ENCODE measurements at places on chromosomes 6 and 20.

- no peak for DNase-seq
Observed at GRCh38 chr20:61753987-61754956, 311.4 kb downstream of the TAF4 start.

GRCh38 chr20:1369970-1370369 lies 22.9 kb downstream of the FKBP1A start:
- DNase-seq = no peak

GRCh38 chr20:45402946-45403345 lies 5.1 kb upstream of the DBNDD2 start:
- DNase-seq = no peak

DNA sequence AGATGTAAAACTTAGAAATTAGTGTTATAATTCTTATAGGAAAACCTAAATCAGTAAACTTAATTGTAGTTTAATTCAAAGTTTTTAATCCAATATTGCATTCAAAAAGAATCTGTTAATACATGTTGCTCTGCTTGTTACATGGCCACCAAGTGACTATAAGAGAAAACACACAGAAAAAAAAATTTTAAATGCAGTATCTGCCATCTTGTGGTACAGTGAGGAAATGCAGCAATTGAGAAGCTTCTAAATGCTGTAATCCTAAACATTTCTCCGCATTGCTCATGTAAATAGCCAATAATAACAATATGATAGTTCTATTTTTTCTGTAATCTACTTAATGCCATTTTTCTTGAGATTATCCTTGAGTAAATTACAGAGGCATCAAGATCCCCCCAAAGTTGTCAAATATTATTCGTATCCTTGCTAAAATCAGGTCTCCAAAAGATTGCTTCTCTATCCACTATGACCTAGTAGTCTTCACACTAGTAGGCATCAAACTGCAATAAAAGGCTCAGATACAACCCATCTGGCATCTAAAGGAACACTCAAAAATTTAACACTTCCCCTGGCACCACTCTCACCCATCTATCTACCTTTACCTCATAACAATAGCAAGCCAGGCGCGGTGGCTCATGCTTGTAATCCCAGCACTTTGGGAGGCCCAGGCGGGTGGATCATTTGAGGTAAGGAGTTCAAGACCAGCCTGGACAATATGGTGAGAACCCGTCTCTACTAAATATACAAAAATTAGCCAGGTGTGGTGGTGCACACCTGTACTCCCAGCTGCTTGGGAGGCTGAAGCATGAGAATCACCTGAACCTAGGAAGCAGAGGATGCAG lies 34.6 kb downstream of the HDAC2 start:
- peak; percentile 54 for DNase-seq

DNA sequence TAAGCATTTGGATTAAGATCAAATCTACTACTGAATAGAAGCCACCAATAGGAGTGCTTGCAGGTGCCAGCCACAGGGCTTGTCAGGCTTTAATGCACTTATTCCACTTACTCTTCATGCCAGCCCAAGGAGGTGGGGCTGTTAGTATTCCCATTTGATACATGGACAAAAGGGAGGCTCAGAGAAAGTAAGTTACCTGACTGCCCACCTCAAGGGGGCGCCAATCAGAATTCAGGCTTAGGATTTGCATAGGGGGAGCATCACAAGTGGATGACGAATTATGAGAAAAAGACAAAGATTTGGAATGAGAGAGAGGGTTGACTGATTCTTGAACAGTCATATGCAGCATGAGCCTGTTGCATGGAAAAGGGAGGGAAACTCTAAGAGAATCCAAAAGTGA lies 188.4 kb upstream of the TSHZ2 start:
- peak; percentile 22 for DNase-seq

GRCh38 chr6:12324748-12325147 lies 34.6 kb downstream of the EDN1 start:
- DNase-seq = no peak

DNA sequence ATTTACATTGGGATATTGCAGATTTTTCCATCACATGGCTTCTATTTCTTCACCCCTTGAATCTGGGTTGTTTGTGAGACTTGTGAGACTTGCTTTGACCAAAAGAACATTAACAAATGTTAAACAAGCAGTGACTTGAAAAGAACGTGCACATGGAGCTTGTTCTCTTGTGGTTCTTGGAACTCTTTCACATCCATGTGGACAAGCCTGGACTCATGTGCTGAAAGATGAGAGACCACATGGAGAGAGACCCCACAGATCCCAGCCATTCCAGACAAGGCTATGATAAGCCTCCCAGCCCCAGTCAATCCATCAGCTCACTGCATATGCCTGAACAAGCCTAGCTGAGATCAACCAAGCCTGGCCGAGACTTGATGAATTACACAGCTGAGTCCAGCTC lies 1365.7 kb upstream of the GJE1 start:
- no peak for DNase-seq

DNA sequence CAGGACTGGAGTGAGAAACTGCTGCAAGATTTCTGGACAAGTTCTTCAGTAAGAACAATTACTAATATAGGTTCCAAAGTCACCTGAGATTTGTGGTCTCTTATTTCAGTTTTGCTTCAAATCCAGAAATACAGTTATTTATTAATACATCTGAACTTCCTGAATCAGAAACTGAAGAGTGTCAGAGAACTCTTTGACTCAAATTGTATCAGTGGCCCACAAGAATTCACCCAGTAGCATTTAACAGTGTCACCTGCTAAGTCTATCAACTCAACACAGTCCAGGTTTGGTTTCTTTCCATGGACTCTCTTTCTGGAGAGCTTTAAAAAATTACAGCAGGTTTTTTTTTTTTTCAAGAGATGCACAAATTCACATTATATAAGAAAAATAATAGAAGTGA lies 18.8 kb upstream of the NHSL1 start:
- no peak for DNase-seq

DNA sequence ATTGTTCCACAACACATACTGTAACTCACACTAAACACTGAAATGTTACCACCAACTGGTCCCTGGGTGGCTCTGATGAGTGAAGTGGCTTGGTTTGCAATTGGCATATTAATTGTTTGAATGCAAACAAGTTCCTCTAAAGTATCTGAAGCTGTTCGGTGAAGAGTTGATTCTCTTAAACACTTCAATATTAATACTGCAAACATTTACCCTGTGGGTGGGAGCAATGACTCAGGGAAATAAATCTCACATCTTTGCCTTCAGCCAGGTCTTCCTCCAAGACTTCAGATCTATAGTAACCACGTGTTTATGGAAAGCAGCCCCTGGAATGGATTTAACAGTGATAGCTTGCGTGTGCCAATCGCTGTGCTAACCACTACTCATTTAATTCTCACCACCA lies 176.0 kb downstream of the MAFB start:
- DNase-seq = no peak

DNA sequence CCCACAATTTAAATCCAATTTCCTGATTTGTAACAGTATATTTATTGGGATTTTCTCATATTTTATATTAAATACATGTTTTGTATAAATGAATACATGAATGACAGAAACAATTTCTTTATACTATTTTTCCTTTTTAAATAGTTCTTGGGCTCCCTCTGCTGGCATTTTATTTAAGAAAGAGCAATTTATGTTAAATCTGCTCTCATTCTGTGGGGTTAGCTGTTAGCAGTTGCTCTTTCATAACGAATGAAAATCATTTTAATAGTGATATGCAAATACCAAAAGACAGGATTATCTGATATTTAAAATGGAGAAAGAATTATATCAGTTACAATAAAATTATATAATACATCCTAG lies 118.3 kb downstream of the RALGAPA2 start:
- DNase-seq = no peak

- DNase-seq = no peak
Observed at GRCh38 chr20:24529369-24529719, 59.9 kb downstream of the SYNDIG1 start.

DNA sequence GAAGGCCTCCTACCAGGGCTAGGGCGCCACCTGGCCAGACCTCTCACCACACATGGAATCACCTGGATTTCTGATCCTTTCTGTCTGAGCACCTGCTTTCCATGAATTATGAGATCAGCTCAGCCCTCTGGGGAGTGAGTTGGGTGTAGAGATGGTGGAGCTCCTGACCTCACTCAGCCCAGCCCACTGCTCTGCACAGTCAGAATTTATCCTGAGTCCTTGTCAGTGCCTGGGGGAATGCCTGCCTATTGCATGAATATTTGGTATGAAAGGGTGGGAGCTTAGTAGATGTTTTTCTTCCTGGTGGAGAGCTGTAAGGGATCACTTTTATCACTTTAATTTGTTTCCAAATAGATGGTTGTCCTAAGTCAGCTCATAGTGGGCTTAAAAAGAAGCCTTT lies 47.5 kb downstream of the DTD1 start:
- DNase-seq = no peak

DNA sequence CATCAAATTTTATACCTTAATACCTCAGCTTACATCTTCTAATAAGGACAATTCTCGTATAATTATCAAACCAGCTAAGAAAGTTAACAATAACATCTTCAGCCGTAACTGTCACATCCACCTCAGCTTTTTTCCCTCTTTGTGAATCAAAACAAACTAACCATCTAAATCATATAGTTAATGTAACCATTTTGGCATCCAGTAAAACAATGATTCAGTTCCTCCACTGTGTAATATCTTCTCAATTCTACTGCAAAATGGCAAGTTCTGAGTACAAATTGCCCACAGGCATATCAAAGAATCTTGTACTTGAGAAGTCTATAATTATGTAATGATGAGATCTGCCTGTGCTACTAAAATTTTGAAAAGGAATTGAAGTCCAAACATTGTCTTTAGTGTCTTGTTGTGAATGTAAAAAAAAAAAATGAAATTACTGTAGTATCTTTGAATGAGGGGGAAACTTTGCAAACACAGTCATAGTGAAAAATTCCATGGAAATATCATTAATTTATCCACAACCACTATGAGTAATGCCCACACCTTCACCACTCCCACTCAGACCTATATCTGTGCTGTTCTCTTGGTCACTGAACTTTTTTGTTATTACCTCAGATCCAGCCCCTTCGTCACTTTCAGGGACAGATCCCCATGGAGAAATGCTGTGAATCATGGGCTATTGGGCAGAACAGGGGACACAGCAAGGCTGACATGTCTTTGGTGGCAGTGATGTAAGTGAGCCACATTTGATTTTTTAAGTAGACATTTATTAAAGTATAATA lies 178.6 kb upstream of the RAB32 start:
- DNase-seq = no peak

- peak; percentile 46 for DNase-seq
Observed at GRCh38 chr6:104955927-104956730, 778 bp upstream of the LIN28B start.

- DNase-seq = no peak
Observed at GRCh38 chr6:43308101-43308989, at the start of gene CRIP3. CRIP3 (minus strand) TSS chr6:43308826; CDS start chr6:43308792, 34 bp downstream.

DNA sequence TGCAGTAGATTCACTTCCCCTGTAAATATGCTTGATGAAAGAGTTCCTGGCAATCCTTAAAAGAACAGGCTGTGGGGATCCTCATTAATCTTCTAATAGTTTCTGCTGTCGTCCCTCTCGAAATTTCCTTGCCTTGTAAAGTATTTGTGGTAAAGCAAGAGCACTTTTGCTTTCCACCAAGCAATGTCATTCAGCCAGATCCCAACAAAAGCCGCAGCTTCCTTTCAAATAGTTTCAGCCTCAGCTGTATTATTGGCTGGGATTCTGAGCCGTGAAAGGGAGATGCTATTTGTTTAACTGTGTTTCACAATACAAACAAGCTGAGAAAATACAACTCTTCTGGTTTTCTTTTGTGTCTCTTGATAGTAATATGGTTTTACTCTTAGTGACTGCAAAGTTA lies 48.9 kb upstream of the EPHA7 start:
- no peak for DNase-seq

DNA sequence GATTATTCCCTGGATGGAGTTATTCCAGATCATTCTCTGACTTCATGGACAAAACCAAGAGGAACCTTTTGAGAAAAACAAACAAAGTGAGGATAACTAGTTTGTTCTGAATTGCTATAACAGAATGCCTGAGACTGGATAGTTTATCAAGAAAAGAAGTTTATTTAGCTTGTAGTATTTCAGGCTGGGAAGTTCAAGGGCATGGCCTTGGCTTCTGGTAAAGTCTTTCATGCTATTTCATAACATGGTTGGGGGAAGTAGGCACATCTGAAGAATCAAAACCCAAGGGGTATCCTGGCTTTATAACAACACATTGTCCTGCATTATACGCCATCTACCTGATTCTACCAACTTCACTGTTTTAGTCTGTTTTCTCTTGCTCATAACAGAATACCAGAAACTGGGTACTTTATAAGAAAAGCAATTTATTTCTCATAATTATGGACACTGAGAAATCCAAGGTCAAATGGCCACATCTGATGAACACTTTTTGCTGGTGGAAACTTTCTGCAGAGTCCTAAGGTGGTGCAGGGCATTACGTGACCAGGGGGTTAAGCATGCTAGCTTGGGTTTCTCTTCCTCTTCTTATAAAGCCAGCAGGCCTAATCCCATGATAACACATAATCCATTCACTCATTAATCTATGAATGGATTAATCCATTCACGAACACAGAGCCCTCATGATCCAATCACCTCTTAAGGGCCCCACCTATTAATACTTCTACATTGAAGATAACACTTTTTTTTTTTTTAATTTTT lies 186.1 kb upstream of the PRSS16 start:
- DNase-seq = no peak

DNA sequence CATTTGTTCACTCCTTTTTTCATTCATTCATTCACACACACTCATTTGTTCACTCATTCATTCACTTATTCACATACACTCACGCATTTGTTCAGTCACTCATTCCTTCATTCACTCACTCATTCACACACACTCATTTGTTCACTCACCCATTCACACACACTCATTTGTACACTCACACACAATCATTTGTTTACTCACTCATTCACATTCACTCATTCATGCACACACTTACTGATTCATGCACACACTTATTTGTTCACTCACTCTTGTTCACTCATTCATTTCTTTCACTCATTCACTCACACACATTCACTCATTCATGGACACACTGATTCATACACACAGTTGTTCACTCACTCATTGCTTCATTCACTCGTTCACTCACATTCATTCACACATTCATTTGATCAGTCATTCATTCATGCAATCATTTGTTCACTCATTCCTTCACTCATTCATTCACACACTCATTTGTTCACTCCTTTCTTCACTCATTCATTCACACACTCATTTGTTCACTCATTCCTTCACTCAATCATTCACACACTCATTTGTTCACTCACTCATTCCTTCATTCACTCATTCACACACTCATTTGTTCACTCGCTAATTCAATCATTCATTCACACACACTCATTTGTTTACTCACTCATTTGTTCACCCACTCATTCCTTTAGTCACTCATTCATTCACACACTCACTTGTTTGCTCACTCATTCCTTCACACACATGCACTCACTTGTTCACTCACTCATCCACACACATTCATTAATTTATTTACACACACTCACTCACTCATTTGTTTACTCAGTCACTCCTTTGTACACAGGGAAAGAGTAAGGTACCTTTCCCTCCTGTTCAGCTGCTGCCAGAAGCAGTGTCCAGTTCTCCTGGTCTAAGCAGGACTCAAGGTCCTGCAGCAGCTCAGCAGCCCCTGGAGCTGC lies 50.7 kb upstream of the BHLHE23 start:
- DNase-seq = no peak

DNA sequence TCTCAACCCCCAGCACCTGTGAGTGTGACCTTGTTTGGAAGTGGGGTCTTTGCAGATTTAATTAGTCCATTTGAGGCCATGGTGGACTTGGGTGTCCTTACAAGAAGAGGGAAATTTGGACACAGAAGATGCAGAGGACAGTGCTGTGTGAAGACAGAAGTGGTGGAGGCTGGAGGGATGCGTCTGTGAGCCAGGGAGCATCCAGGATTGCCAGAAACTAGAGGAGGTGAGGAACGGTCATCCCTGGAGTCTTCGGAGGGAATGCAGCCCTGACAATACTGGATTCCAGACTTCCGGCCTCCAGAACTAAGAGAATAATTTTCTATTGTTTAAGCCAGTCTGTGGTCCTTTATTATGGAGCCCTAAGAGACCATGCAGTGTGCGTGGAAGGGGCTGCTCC lies 22.9 kb upstream of the NPBWR2 start:
- no peak for DNase-seq

All from HEK293T (cell line).